Stimulated activated CD8-positive, alpha-beta memory T cell treated with anti-CD3 and anti-CD28 coated beads, Interleukin-7, amount 100 ng/mL, for 1 hour (primary cell): ENCODE measurements at places on chromosomes 5 and 9.
A peak's percentile ranks its signal among the peaks of the same experiment; 100 is the strongest.

DNA sequence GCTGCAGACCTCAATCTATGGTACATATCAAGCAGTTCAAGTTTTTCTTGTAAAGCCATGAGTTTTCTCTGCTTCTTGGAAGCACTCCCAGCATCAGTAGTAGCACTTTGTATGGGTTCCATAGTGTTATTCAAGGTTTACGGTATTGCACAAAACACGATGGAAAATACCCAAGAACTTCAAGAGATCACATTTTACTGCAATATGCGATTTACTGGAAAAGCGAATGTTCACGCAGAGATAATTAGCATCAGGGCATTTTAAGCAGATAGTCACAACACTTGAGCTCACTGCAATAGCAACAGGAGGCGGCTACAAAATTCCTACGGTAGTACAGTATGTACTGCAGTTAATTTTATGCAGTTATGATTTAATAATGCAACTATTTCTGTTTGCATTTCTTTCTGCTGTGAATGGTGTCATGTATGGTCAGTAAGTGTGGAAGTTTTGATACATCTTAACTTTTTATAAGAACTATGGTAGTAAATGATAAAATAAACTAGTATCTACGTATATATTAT, 200.8 kb downstream of the SMARCA2 start:
- no peak for DNase-seq

DNA sequence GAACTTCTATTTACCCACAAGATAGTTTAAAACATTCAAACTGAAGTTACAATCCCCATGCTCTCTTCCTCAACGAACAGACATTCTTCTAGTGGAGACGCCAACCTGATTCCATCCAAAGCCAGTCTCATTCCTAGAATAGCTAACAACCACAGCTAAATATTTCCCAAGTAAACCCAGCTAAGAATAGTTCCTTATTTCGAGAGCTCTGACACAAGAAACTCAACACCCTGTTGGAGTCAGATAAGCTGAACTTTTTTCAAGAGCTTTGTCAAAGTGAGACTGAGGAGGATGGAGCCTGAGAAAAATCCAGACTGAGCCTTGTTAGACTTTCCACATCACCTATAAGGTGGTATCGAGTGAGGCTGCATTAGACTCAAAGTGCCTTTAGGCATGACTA, 56.7 kb upstream of the RPS23 start:
- DNase-seq: no peak

DNA sequence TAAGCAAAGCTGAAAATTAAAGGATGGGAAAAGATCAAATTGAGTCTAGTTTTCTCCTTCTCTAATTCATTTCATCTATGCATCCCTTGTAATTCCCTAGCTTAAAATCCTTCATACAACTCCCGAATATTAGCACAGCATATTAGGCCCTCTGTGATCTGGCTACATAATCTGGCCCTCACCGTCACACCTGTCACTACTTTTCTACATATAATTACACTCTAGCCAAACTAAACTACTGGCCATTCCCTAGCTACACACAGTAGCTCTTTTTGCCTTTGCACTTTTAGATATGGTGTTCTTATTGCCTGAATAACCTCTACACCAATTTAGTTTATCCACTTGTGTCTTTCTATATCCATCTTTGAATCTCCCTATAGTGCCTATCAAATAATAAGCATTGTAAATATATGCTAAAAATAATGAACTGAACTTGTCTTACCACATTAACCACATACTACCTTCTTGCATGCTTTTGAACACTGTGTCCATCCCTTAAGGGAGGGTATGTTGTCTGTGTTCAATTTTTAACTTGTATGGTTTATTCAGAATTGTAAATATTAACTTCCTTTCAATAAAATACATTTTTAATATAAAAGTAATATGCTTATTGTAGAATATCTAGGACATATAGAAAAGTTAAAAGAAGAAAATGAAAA, 15.9 kb downstream of the RANBP6 start:
- no peak for DNase-seq

DNA sequence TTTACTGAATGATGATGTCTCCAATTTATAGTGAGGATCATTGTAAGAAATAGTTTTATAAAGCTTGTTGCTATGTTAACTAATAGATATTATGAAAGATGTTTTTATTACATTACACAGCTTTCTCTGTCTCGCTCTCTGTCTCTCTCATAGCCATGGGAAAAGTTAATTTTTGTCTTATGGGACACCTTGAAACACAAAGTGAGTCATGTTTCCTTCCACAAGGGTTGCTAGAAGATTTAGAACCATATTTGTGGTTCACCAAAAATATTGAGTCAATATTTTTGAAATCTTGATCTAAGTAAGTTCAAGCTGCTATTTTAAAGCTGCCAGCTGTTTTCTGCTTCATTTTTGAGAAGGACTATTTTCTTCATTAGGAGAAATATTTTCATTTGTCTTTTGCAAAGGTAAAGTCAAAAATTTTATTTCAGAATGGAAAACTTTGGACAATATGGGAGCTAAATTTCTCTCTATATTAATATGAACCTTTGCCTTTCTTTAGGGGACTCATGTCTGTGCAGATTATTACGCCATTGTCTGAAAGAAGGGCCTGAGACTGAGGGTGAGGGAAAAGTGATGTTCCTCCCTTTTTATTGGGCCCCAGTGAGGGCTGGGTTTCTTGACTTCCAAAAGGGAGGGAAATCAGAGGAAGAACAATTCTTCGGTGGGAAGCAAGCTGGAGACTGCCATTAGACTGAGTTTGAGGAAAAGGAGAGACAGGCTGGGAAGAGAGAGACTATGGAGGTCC, 87.9 kb upstream of the SLC24A2 start:
- no peak for DNase-seq

GRCh38 chr5:177113566-177114424, 19.8 kb upstream of the NSD1 start:
- peak; percentile 67 for DNase-seq

GRCh38 chr5:179295778-179296149, 49.5 kb downstream of the ADAMTS2 start:
- no peak for DNase-seq

- DNase-seq: no peak
Observed at GRCh38 chr5:92945605-92946097, 635.4 kb downstream of the NR2F1-AS1 start.

- peak; percentile 37 for DNase-seq
Observed at GRCh38 chr5:110726249-110727024, at the start of gene TMEM232. TSS of gene TMEM232 (minus strand) at chr5:110726671. CDS start at chr5:110667352, 59,319 bp downstream.

DNA sequence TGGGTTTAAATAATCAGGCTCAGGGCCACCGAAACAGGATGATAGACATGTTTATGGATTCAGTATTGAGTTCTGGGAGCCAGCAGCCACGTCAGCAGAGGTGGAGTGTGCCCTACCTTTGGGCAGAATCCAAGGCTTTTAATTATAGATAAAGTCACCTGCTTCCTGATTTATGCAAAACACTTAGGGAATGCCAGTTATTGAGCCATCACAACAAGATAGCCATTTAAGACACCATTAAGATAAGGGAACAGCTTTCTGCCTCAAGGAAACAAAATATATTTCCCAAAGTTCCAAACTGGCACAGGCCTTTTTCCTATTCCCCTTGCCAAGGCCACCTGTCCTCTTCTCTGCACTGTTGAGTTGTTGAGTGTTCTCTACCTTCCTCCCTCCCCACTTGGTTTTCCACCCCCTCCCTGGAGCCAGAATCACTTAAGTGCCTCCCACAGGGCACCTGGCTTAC, 2.4 kb downstream of the CCL28 start:
- no peak for DNase-seq

GRCh38 chr5:90783460-90784333, 225.1 kb downstream of the ADGRV1 start:
- DNase-seq: peak; percentile 30

- no peak for DNase-seq
Observed at GRCh38 chr9:130740218-130741023, 46.8 kb downstream of the EXOSC2 start.

- no peak for DNase-seq
Observed at GRCh38 chr5:105953616-105954015, 1717.1 kb downstream of the EFNA5 start.

- no peak for DNase-seq
Observed at GRCh38 chr5:95026718-95027117, 258.2 kb downstream of the MCTP1 start.

GRCh38 chr5:14767735-14768507, 103.4 kb downstream of the OTULIN start:
- no peak for DNase-seq

GRCh38 chr5:116834796-116835515, 260.3 kb upstream of the SEMA6A start:
- DNase-seq: no peak

DNA sequence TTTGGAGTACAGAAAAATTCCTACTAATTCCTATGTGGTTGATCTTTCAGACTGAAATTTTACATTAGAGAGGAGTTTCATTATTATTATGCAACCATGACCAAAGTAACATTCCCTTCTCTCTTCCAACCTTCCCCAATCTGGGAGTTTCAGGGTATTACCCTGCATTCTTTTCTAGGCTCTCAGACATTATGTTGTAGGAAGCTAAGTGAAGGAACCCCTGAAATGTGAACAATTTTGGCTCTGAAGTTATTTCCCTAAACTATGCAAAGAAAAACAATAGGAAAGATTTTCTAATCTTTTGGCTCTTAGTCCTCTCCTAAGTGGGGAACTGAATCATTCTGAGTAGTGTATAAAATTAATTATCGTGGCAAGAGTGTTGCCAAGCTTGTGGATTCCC, 63.3 kb upstream of the ZFAND5 start:
- DNase-seq: no peak

DNA sequence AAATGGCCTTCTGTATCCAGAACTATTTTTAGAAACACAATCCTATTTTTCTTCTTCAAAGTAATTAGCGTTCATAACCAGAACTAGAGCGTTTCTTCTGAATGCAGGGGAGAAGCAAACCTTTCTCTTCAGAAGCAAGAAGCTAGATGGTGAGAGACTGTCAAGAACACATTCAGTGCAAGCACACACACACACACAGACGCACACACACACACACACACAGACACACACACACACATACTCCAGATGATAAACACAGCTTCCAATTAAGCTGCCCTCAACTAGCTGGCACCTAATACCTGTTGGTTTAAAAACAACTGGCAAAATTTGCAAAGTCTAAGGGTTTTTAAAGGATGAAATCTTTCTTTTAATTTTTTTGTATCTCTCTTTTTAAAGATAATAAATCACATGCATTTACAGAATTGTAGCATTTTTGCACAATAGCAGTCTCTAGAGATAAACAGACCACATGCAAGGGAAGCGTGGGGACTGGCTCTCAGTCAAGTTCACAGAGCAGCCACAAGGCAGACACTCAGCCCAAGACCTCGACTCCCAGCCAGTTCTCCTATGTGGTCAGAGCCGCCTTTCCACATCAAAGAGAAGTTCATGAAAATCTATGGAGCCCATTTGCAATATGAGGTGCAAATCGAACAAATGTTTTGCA, 138.5 kb downstream of the TTLL11 start:
- no peak for DNase-seq

GRCh38 chr5:15371184-15371583, 128.8 kb upstream of the FBXL7 start:
- DNase-seq: no peak

DNA sequence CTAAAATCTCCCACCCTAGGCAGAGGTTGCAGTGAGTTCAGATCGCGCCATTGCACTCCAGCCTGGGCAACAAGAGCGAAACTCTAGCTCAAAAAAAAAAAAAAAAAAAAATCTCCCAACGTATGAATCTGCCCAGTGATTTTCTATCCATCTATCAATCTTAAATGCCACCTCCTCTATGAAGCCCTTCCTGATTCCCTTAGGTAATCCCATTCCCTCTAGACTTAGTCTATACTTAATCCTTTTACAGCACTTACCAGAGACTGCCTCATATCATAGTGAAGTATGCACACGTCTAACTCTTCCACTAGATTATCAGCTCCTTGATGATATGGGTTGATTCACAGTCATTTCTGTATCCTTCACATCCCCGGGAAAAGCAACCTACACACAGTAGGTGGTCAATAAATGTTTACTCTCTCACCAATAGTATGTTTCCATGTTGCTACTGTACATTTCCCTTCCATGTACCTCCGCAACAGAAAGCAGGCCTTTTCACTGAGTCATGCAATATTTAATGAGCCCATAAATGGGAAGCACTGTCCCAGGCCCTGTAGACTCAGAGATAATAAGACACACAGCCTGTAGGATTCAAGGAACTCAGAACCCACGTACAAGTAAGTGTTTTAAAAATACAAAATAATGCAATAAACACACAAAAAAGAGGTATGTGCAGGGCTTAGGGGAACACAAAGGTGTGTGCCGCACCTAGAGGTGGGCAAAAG, 1.2 kb downstream of the DROSHA start:
- DNase-seq: no peak

DNA sequence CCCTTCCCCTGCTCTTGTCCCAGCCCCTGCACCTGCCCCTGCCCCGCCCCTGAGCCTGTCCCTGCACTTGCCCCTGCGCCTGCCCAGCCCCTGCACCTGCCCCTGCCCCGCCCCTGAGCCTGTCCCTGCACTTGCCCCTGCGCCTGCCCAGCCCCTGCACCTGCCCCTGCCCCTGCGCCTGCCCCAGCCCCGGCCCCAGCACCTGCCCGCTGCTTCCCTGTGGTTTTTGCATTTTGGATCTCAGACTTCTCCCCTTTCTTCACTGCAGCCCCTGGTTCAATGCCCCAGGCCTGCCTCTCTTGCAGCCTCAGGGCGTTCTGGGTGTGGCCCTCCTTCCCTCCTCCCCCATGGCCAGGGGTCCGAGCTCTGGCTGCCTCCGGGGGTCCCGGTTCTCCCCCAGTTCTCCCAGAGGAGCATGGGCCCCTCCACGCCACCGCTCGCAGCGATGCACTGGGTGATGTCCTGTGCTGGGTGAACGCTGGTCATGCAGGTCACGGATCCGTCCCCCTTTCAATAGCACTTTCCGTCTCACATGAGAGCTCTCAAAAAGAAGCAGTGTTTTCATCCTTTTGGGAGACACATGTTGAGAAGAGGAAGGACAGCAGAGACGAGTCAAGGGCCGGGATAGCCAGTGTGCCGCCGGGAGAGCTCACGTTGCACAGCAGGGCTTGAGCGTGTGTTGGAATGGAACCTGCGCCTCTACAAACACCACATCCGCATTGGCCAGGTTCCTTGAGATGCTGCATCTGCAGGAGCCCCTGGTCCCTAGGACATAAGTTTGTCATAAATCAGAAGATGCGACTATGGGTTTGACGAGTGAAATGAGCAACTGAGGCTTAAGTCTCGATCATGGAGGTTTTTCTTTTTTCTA, 44.0 kb upstream of the IRX4 start:
- no peak for DNase-seq

GRCh38 chr9:111904891-111905291, 8.3 kb downstream of the UGCG start:
- DNase-seq: no peak

- DNase-seq: no peak
Observed at GRCh38 chr5:87076411-87076810, 191.3 kb upstream of the RASA1 start.

GRCh38 chr5:16579142-16579847, 37.5 kb downstream of the RETREG1 start:
- DNase-seq: no peak

DNA sequence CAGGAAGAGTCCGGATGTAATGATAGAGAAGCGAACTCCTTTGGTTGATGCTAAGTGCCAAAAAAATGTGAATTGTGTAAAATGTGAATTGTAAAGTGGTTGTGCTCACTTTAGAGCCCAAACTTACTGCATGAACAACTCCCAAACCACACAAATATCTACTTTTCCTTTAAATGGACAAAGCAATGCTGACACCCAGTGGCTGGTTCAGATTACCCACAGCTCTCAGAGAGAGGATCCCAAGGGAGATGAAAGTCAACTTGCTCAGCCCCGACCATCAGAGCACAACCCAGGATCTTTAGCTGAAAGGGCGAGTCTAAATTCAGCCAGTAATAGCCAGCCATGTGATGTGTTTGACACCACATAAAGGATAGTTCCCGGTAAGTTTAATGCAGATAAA, 133.7 kb downstream of the NMUR2 start:
- DNase-seq: no peak
